ENCODE measurements at places on chromosomes 1 and 21.
A peak's percentile ranks its signal among the peaks of the same experiment; 100 is the strongest.

DNA sequence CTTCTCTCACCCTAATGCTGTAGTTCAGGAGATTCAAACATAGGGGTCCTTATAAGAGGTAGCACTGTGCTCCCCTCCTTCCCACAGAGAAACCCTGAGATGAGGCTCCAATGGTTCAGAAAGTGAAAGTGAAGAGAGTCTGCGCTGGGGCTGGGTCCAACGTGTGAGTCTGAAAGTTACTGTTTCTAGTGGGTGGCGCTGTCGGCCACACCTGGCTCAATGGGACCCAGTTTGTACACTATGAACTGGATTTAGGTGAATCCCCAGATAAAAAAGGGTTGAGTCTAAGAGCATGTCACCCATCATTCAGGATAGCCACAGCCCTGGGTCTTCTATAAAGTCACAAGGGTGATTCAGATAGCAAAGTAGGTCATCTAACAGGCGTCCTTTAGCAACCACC is 2.8 kb downstream of the SMCP start:
- no peak for DNase-seq

DNA sequence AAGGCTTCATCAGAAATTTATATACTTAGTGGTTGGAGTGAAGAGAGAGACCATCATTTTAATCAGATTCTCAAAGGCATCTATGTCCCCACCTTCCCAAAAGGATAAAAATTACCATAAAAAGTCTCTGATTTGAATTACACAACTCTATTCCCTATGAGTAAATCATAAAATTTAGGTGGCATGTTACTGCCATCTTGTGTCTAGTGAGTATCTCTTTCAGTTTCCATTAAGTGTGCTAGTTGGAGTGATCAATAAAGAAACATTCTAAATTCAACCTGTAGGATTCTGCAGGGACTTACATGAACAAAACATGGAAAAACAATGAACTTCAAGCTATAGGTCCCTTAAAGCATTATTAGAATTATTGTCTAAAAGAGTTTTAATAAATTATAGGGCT is 655.4 kb downstream of the LTN1 start:
- DNase-seq, result no peak

DNA sequence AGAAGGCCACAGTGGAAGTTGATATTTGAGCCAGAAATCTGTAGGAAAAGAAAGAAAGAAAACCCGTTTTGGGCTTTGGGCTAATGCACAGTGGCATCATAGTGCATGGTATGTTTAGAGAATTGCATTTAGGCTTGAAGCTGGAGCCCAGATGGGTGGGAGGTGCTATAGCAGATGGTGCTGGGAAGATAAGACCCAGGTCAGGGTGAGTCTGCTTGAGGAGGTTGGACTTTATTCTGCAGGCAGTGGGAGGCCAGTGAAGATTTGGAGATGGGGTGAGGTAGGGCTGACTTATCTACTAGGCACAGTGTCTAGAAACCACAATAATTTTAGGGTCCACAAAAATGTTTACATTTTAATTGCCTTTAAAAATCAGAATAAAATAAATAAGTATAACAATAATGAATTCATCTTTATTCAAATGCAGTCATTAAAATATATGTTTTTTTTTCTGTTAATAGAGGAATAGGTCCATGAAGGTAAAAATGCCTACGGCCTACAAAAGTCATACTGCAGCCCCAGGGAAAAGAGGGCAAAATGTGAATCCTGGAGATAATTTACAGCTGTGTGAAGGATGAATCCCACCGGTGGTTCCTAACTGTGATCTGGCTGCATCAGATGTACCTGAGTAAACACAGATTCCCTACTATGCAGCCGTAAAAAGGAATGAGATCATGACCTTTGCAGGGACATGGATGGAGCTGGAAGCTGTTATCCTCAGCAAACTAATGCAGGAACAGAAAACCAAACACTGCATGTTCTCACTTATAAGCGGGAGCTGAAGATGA is 8.7 kb downstream of the DNAJC6 start:
- DNase-seq, result no peak

DNA sequence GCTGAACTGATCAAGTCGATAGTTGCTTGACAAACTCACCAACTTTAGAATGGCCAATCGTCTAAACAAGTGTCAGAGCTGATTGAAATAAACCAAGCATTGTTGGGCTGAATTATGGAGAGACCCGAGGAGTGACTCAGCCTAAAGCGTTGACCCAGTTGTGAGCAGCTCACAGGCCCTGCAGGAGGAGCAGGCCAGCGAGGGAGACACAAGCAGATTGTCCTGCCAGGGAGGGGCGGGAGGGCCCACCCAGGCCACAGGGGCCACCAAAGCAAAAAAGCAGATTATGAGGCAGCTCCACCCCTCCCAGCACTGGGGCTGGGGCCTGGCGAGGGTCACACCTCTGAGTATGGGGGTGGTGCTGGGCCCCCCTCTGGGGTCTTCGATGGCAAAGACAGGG is 10.1 kb upstream of the MATN1 start:
- no peak for DNase-seq

GRCh38 chr1:32111040-32111623 is 3.3 kb downstream of the KPNA6 start:
- DNase-seq, result no peak

GRCh38 chr1:2163205-2163604 is 31.4 kb downstream of the FAAP20 start:
- no peak for DNase-seq

DNA sequence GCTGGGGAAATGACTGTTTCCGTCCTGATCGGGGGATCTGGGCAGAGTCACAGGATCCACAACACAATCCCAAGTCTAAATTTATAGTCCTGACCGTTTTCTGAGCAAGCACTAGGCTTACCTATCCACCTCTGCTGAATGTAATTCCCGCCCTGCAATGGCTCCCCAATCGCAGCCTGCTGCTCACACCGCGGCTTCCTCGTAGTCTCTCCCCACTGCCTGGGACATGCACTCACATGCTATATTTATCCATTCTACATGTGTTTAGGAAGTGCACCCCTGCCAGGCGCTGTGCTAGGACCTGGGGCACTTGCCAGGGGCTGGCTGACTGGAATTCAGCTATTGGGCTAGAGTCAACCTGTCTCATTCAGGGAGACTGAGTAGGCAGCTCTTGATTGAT is 246.6 kb upstream of the CSF3R start:
- no peak for DNase-seq

DNA sequence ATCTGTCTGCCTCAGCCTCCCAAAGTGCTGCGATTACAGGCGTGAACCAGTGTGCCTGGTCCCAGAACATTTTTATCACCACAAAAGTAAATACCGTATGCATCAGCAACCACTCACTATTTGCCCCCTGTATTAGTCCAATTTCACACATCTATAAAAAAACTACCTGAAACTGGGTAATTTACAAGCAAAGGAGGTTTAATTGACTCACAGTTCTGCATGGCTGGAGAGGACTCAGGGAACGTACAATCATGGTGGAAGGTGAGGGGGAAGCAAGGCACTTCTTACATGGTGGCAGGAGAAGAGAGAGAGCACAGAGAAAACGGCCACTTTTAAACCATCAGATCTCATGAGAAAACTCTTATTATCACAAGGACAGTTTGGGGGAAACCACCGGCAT is 25.6 kb upstream of the CTH start:
- no peak for DNase-seq

- DNase-seq, result no peak
These were observed 22.9 kb downstream of the HTR1D start for GRCh38 chr1:23194119-23194984.

DNA sequence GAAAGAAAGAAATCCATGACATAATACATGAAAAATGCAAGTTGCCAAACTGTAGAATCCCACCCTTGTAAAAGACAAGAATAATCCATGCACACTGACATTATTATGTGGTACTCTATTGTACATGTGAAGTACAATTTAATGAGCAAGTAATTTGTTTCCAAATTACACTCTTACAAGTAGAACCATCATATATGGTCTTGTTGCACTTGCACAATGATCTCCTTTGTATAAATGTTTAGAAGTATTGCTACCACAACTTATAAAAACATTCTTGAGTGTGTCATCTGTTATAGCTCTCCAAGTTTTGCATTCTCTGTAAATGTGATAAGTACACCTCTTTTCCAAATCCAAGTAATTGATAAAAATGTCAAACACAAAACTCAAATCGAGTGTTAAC is 29.1 kb upstream of the ZNF281 start:
- no peak for DNase-seq

DNA sequence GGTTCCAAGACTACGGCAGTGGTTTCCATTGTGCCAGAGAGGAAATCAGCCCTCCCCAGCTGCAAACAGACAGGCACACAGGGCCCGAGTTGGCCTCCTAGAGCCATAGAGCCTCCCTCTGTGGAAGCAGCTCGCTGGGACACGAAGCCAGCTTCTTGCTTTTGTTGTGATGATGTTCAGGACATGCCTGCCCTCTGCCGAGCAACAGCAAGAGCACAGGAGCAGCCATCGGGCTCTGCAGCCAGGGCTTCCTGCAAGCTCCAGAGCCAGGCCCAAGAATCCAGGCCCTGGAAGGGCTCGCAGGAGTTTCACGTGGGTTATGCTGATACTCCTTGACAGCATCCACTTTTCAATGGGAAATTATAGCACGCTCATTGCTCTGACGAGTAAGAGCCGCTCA is 18.5 kb downstream of the NPHP4 start:
- peak; percentile 63 for DNase-seq

- DNase-seq, result no peak
These were observed 42.9 kb downstream of the SELENOF start for GRCh38 chr1:86871001-86871400.

DNA sequence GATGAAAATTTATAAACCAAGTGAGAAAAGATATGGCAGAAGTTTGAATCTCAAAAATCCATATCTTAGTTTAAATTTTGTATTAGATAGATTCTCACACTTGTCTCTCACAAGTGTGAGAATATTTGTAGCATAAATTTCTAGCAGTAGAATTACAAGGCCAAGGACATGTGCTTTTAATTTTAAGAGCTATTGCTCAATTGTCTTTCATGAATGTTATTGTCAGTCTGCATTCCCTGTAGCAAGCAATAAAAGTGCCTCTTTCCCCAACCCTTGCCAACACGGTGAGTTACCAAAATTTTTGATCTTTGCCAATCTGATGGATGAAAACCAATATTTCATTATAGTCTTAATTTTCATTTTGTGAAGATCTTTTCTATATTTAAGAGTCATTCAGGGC is 64.0 kb downstream of the CTH start:
- DNase-seq, result no peak

GRCh38 chr21:45357436-45358260 is 47.3 kb upstream of the COL18A1 start:
- no peak for DNase-seq

DNA sequence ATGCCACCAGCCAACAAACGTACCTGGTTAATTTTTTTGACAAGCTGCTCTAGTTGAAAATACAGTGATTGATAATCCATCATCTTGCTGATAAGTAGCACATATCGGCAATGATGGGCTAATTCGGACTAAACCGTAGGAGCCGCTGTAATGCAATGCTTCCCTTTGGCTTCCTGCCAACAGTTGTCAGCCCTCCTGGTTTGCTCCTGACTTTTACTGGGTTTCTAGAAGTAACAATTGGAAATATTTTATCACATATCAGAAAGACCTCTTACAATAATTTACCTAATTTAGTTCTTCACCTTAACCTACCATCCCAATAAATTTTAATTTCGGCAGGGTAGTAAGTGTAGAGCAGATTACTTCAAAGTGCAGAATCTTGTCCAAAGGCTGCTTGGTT is 148.5 kb downstream of the DHRS3 start:
- DNase-seq, result no peak

DNA sequence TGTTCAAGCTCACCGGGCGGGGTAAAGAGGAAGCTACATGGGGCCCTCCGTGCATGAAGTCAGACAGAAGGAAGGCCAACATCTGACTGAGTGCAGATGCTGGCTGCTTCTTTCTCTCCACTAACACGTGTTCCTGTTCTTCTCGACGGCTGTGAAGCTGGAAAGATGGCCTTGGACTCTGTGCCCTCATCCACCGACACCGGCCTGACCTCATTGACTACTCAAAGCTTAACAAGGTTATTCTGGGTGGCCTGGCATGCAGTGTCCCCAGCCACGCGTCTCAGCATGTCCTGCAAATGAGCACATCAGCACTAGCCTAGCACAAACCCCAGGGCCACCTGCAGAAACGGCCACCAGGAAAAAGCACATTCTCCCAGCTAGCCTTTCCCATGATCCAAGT is 41.2 kb downstream of the ACTN2 start:
- no peak for DNase-seq

GRCh38 chr1:85125891-85126290 is 74.9 kb downstream of the SYDE2 start:
- no peak for DNase-seq

- DNase-seq, result no peak
These were observed 21.2 kb upstream of the APOBEC4 start for GRCh38 chr1:183674339-183674738.

DNA sequence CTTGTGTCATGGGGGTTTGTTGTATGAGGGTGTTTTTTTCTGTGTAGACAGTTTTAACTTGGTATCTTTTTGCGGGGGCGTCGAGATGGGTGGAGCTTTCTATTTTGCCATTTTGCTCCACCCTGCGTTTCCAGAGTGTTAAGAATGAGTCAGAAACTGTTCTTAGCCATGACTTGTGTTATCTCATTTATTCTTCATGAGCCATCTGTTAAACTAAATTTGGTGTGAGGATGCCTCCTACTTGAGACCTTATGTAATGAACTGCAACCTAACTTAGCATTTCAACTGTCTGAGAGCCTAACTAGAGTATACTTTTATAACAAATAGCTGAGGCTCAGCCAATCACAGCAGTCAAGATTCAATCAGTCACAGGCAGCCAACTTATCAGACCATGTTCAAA is 1873.5 kb downstream of the NCAM2 start:
- DNase-seq, result no peak

GRCh38 chr1:25105836-25106235 is 126.5 kb downstream of the SYF2 start:
- no peak for DNase-seq

- DNase-seq, result no peak
These were observed 11.0 kb downstream of the RO60 start for GRCh38 chr1:193070386-193070753.

GRCh38 chr1:34162852-34163766 is 1.9 kb downstream of the CSMD2 start:
- DNase-seq, result peak; percentile 98

DNA sequence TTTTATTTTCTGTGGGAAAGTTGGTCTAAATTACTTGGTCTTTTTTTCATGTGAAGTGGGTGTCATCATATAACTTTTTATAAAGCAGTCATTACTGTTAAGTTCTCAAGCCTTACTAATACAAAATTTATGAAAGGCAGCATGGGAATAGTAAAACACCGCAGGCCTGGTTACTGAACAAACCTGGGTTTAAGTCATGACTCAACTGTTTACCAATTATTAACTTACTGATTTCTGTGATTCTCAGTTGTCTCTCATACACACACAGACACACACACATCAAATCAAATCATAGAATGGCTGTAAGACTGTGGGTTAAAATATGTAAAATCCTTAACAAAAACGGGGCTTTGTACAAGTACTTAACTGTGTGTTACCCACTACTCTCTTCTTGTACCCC is 14.6 kb downstream of the MAEL start:
- no peak for DNase-seq

DNA sequence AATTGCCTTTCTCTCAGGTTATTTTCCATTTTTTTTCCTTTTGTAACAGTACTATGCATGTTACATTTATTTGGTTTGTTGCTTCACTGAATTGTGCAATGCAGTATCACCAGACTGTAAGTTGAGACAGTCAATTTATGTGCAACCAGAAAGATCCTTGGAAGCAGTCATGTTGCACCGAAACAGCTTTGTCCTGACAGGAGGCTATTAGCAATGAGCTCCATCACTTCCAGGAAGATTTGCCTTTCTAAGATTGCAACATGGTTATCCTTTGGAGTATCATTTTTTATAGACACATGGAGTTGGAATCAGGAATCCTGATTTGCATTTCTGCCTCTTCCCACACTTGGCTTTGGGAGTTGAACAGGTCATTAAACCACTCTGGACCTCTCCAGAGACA is 84.5 kb upstream of the ST6GALNAC5 start:
- DNase-seq, result no peak

Measured in posterior cingulate gyrus (tissue), 11 donors.